ENCODE measurements at places on chromosomes 7 and 10.
A peak's percentile ranks its signal among the peaks of the same experiment; 100 is the strongest.

DNA sequence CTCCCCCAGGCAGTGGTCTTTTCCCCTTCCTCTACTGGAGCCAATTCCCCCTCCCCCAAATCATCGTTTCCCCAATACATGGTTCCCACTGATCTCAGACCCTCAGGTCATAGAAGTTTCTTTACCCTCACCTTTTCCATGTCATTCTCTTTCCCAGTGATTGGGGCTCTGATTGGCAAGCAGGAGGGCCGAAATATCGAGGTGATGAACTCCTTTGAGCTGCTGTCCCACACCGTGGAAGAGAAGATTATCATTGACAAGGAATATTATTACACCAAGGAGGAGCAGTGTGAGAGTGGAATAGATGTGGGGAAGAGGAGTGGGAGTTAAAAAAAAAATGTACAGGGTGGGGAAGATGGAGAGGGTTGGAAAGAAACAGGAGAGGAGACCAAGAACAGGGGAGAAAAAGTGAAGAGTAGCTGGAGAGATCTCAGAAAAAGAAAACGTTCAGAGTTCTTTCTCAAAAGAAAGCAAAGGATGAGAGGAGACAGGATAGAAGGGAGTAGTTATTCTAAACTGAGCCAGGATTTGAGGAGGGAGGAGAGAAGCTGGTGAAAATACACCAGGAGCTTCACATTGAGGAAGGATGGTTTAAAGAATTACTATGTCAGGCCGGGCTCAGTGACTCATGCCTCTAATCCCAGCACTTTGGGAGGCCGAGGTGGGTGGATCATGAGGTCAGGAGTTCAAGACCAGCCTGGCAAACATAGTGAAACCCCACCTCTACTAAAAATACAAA, 858 bp downstream of the COPS6 start:
- no peak for DNase-seq

- DNase-seq = peak; percentile 80
Observed at GRCh38 chr10:133308421-133309099, at the start of the genes TUBGCP2 and ZNF511. Gene TUBGCP2, minus strand, starts transcription at chr10:133308872. Its CDS starts 5,931 bp downstream, at chr10:133302941. Gene ZNF511, plus strand, starts transcription at chr10:133308914. Its CDS starts 30 bp downstream, at chr10:133308944.

- DNase-seq = no peak
Observed at GRCh38 chr10:111018021-111018420, 58.8 kb upstream of the ADRA2A start.

DNA sequence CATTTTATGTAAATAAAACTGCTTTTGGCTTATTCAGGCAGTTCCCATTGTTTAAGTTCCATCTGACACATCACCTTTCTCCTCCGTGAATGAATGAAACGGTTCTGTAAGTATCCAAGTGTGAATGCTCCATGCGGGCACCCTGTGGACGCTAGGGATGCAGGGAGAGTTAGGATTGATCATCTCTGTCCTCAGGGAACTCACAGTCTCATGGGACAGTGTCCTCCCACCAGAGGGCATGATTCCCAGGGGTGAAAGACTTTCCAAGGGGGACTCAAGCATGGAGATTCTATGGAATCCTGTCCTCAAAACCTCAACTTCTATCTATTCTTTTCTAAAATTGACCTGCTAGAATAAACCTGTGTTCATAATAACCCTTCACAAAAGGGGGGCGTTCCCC, 98.8 kb downstream of the HECW1 start:
- no peak for DNase-seq

GRCh38 chr10:72252972-72253371, 20.8 kb upstream of the DDIT4 start:
- DNase-seq = no peak

- DNase-seq = no peak
Observed at GRCh38 chr10:35375091-35375765, 38.9 kb downstream of the CCNY start.

GRCh38 chr10:117762126-117762818, 219.7 kb downstream of the EMX2 start:
- DNase-seq = no peak

GRCh38 chr7:77415823-77416620, at the start of gene GSAP:
Gene GSAP, minus strand, starts transcription at chr7:77416349. Its CDS starts 28 bp downstream, at chr7:77416321.
- peak; percentile 25 for DNase-seq

DNA sequence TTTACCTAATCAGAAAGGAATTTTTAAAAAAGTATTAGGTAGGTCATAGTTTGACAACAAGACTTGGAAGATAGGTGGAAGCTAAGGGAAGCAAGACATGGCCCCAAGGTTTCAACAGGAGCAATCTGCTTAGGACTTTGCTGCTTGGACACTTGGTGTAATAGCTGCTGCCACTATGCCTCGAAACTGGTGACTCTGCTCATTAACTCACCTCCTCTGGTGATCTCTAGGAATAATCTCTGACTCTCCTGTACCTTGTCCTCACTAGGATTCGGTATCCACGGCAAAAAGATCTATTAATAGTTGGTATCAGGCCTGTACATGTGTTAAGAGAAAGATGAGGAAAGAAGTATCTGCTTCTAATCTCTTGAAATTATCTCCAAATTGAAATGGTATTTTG, 53.1 kb downstream of the PTEN start:
- DNase-seq = no peak

DNA sequence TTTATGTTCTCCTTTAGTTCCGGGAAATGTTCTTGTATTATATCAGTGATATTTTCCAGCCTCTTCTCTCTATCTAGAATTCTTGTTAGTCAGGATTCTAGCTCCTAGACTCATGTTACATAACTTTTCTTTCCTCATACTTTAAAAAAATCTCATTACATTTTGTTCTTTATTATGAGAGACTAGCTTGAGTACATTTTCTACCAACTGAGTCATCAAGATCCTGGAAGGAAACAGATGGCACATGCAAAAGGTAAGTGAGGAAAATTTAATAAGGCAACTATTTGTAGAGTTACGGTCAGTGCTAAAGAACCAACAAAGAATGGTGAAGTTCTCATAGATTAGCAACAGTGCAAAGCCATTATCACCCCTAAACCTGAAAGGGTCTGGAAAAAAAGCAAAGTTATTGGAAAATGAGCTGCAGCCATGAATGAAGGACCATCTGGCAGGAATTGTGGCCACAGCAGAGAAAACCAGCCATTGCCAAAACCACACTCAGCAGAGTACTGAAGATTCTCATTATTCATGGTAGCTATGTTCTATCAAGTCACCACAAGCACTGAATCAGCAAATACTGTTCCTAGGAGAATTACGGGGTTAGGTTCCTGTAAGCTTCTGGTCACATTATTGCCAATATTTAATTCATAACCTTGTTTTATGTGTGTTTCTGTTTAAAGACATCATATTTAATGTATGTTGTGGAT, 98.3 kb upstream of the C7orf33 start:
- no peak for DNase-seq

- no peak for DNase-seq
Observed at GRCh38 chr10:20933705-20934104, 36.6 kb upstream of the NEBL start.

DNA sequence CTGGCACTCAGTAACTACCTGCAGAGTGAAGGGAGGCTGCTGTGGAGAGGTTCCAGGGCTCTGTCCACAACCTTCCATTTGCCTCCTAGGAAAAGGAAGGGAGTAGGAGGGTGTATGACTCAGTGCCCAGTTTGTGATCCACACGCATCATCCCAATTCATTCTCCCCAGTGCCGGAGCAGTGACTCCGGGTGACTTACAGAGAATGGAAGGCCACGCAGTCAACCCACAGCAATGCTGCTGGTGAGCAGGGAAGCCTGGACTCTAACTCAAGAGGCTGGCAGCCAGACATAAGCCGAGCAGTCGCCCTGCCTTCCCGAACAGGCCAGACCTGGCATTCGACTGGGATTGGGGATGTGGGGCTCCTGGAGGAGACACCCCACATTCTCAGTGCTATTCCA, 139.9 kb downstream of the SH3PXD2A start:
- no peak for DNase-seq

DNA sequence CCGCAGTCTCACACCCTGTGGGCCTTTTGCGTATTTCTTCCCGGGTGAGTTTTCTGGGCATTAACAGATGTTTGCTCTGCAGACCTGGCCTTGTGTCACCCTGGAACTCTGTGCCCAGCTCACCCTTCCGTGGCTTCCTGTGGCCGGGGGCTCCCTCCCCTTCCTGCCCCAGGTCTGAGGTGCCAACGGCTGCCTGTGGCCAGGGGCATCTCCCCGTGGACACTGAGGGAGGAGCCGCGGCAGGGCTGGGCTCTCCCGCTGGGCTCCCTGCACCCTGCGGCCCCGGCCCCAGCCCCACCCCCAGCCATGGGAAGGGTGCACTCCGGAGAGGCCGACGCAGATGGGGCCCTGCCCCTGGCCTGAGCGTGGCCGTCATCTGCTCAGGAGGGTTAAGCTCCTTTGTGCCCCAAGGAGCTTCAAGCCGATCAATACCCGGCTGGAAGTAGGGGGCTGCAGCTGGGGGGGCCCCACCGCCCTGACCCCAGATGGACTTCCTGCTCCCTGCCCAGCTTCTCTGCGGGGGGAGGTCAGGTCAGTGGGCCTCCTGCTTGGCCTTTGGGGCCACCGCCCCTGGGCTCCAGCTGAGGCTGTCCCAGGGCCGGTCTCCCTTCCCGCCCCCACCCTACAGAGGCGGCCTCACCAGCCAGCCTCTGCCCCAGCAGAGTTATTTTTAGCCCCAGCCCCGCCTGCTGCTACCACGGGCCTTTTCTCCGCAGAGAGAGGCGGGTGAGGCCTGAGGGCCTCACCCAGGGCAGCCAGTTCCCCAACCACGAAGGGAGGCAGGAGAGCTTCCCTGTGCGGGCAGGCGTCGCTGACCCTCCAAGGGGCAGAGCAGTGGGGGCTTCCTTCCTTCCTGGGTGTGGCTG, 24.2 kb downstream of the PWWP2B start:
- no peak for DNase-seq

GRCh38 chr7:21013765-21014539, 227.3 kb upstream of the SP8 start:
- no peak for DNase-seq

DNA sequence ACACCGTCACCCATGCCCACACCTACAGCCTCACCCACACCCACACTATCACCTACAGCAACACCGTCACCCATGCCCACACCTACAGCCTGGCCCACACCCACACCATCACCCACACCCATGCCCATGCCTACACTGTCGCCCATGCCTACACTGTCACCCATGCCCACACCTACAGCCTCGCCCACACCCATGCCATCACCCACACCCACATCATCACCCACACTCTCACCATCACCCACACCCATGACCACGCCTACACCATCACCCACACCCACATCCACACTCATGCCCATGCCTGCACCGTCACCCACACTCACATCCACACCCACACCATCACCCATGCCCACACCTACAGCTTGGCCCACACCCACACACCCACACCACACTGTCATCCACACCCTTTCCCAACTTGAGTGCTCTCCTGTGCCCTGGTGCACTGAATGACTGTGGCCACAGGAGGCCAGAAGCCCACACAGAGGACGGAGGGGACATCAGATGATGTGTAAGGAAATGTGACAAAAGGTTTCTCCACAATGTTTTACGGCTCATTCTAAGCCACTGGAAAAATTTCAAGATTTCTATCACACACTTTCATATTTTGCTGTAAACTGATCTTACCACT, 153.3 kb downstream of the WDR37 start:
- DNase-seq = no peak

- DNase-seq = no peak
Observed at GRCh38 chr7:39085189-39085588, 107.5 kb downstream of the POU6F2 start.

DNA sequence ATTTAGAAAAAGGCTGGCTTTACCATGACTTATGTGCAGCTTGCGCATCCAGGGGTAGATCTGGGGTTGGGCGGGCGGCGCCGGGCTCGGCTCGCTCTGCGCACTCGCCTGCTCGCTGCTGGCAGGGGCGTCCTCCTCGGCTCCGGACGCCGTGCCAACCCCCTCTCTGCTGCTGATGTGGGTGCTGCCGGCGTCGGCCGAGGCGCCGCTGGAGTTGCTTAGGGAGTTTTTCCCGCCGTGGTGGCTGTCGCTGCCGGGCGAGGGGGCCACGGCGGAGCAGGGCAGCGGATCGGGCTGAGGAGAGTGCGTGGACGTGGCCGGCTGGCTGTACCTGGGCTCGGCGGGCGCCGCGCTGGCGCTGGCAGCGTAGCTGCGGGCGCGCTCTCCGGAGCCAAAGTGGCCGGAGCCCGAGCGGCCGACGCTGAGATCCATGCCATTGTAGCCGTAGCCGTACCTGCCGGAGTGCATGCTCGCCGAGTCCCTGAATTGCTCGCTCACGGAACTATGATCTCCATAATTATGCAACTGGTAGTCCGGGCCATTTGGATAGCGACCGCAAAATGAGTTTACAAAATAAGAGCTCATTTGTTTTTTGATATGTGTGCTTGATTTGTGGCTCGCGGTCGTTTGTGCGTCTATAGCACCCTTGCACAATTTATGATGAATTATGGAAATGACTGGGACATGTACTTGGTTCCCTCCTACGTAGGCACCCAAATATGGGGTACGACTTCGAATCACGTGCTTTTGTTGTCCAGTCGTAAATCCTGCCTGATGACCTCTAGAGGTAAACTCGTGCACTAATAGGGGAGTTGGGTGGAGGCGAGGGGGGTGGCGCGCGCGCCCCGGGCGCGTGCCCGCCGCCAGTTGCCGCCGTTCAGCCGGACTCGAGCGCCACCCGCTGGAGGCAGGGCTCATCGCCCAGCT, at the start of gene HOXA5:
HOXA5 (minus strand) TSS at position 659 of the 927 bp plus-strand sequence; CDS start at position 585, 74 bp downstream.
- DNase-seq = no peak

GRCh38 chr7:30799976-30800661, 28.9 kb downstream of the MINDY4 start:
- DNase-seq = no peak

GRCh38 chr7:132497098-132497497, 79.2 kb downstream of the PLXNA4 start:
- no peak for DNase-seq

DNA sequence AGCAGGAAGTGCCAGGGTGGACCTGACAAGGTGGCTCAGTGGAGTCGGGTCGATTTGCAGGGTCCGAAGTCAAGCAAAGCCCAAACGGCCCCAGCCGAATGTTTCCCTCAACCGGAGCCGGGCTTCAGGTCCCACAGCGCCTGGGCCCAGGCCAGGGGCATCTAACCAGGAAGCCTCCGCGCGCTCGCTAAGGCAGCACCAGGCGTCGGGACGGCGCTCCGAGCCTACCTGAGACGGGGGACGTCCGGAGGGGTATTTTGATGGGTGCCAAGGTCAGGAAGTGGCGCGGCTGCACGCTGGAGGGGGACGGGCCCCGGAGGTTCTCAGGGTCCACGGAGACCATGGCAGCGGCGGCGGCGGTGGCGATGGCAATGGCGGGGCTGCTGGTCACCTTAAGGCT, 51.5 kb downstream of the TCERG1L start:
- no peak for DNase-seq

Data from T-helper 22 cell (primary cell).